OCI-LY7 (cell line): ENCODE measurements at places on chromosomes 5 and 9.

DNA sequence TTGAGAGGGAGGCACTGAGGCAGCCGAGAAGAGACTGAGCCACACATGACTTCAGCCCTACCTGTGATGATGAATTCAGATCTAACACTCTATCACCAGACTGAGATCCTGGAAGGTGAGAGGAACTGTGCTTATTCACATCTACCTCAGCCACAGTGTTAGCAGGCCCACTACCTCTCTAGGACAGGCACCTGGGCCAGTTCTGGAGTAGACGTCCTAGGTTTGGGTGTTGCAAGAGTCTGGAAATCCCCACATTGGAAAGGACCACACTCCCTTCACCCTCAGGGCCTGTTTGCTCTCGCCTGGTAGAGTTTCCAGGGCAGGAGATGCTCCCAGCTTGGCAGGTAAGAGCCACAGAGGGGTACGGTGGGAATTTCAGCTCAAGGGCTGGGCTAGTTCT lies 113.8 kb upstream of the CCL21 start:
- DNase-seq, result no peak

DNA sequence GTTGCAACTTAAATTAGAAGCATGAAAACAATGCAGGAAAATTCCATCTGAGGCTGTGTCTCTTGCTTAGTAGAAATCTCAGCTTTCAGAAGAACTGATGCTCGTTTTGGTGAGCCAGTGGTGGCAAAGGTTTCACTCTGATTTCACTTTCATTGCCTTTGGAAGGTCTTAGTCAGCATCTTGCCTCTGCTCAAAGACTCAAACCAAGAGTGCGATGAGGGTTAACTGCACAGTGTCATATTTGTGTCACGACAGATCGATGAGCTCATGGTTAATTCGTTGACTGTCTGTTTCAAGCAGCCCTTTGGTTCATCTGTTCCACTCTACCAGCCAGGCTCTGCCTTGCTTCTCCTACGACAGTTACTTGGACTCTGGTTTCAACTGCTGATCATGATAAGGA lies 331.3 kb upstream of the KIF2A start:
- DNase-seq, result no peak

GRCh38 chr5:5037674-5038073 lies 102.5 kb upstream of the ADAMTS16 start:
- DNase-seq, result no peak

DNA sequence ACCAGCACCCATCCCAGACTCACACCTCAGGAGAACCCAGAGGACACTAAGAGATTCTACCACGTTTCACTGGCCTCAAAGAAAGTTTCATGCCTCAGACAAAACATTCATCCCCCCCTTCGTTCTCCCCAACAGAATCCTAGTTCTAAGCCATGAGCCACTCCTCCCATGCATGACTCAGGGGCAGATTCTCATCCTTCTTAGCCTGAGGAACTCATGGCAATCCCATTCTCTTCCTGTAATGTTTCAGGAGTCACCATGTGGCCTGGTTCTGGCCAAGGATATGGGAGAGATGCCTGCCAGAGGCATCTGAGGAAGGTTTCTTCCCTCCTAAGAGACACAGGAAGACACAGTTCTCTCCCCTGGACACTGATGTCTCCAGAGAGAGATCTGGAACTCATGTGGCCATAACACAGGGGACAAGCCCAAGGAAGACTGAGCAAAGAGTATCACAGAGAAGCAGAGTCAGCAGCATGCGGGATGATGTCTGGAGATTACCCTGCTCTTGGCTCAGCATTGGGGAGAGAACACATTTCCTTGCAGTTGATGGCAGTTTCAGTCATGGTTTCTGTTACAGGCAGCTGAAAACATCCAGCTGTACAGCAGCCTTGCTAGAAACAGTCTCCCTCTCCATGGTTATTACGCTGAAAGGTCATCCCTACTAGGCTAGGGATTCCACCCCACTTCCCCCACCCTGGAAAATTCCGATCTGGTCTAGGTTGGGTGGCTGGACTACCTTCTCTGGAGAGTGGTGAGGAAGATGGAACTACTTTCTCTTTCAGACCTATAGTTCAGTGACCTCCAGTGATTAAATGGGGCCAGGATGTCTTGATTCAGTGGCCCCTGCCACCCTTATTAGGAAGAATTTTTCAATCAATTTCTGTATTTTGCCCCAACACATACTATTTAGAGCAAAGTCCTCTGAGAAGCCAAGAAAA lies 115.4 kb downstream of the ZNF608 start:
- no peak for DNase-seq

- DNase-seq, result no peak
Measured at GRCh38 chr5:14742498-14742897, 78.0 kb downstream of the OTULIN start.

GRCh38 chr5:14321936-14322335 lies 178.8 kb downstream of the TRIO start:
- no peak for DNase-seq

- no peak for DNase-seq
Measured at GRCh38 chr9:38274800-38275199, 117.7 kb upstream of the ALDH1B1 start.

DNA sequence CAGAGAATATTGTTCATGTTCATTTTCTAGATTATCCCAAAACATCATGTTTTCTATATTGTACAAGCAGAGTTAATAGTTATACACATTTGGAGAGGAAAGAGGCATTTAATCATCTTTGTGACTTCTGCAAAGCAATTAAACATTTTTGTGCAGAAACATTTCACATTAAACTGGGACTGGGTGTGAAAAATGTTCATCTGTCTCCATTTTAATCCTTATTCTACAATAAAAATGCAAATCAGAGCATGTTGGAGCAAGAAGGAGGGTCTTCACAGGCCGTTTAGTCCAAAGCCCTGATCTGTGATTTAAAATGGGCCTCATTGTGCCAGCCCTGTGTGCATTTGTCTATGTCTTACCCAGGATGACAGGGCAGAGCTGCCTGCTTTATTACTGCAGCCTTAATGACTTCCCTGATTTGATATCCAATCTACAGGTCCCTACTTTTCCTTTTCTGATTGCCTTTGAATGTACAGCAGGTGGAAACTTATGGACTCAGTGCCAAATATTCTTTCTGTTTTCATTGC lies 183.5 kb downstream of the CAVIN4 start:
- DNase-seq, result no peak

DNA sequence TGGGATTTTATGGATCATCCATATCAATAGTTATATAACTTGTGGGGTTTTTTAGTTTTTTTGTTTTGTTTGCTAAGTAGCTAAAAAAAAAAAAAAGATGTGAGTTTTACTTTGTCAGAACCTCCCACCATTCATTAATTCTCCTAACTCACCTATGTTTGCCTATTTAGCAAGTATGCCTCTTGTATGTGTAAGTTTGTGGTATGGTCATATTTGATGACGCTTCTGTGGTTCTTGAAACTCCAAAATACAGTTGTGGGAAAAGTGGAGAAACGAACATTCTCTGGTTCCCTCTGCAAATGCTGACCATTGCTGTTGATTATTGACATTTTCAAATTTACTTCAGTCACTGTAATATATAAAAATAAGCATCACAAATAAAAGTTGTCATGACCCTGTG lies 75.7 kb downstream of the PBX3 start:
- no peak for DNase-seq
